ENCODE measurements at places on chromosomes 1 and 21.

DNA sequence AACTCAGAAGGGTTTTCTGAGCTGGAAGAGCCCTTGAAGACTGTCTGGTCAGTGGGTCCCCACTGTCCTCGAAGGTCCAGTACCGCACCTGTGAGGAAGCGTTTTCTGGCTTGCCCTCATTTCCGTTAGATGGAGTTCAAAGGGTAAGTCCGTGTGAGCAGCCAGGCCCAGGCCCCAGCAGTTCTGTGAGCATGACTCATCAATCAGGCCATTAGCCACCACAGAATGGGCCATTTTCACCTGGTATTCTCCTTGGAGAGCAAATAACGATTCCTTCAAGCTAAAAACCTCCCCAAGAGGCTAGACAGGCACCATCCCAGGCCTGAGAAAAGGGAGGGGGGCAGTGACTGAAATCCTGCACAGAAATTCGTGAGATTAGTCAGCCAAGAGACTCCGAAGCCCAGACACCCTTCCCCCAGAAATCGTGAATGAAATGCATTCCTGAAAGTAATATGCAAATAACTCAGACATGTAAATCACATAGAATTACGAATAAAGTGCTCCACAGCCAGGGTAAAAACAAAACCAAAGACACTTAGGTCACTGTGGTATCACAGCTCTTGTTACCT is 66.0 kb downstream of the BCAR3 start:
- DNase-seq: no peak

- peak; percentile 38 for DNase-seq
These were observed 656 bp downstream of the SH2D2A start for GRCh38 chr1:156815961-156816422.

GRCh38 chr1:201653233-201653632 is 114.3 kb downstream of the NAV1 start:
- DNase-seq: no peak

DNA sequence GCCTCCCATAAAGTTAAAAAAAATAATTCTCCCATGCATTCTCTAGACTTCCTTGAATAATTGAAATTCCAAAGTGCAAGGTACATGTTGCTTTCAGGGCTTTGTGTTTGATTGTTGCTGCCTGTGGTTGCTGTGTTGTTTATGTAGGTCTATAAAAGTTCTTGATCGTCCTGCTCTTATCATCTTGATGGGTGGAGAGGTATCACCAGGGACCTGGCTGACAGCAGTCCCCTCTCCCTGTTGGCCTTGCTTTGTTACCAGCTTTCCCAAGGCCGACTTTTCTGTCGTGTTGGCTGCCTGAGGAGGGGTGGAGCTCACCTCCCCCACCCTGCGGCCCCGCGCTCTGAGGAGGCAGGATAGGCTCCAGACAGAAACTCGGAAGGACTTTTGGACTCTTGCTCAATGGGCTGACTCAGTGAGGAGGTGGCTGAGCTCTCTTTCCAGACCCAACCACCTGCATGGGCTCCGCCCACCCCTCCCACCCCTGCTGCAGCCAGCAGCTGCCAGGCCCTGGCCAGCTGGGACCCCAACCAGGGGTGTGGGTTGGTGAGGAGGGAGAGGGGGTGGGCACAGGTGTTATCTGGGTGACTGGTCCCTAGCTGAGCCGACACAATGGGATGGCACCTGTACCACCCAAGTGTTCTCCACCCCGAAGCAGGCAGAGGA is 2.0 kb downstream of the INAVA start:
- no peak for DNase-seq

- DNase-seq: no peak
These were observed 36.6 kb upstream of the LCE5A start for GRCh38 chr1:152473887-152474537.
